Stimulated activated CD8-positive, alpha-beta memory T cell treated with anti-CD3 and anti-CD28 coated beads, Interleukin-4, amount 100 ng/mL, for 1 hour (primary cell): ENCODE measurements at places on chromosomes 7 and 10.

GRCh38 chr10:15427843-15428414 is 56.8 kb upstream of the FAM171A1 start:
- DNase-seq = no peak

- DNase-seq = no peak
These were observed 63.3 kb upstream of the PDLIM1 start for GRCh38 chr10:95354110-95354509.

DNA sequence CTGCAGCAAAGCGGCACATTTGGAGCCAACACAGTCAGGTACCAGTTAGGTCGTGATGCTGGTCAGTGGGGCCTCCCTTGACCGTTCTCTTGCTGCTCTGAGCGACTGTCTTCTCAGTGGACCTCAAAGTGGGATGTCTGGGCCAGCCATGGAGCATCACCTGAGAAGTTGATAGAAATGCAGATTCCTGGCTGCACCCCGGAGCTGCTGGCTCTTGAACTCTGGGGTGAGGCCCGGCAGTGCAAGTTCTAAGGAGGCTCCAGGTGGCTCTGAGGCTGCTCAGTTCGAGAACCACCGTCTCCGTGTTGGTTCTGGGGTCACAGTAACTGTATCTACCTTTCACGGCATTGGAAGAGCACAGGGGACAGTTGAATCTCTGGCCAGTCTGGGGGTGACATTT is 147.5 kb downstream of the WDR37 start:
- no peak for DNase-seq

DNA sequence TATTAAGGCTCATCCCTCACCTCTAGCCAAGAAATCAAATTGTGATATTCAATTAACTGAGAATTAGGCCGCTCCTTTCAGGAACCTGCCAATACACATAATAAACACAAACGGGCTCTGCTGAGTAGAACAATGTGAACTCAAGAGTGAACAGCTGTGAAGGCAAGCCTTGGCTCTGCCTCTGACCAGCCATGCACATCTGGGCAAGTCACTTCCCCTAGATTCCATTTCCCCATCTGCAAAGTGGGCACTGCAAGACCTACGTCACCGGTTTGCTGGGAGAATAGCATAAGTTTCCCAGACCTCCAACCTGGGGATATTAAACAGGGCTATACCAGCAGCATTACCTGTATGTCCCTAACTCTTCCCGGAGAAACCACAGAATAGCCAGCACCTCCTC is 355.2 kb downstream of the TNS3 start:
- no peak for DNase-seq

- peak; percentile 32 for DNase-seq
These were observed 1.8 kb downstream of the SMURF1 start for GRCh38 chr7:99141841-99142726.

GRCh38 chr10:122287570-122287969 is 16.5 kb downstream of the BTBD16 start:
- no peak for DNase-seq

- DNase-seq = no peak
These were observed 110.6 kb downstream of the ITGB8 start for GRCh38 chr7:20441346-20441745.

DNA sequence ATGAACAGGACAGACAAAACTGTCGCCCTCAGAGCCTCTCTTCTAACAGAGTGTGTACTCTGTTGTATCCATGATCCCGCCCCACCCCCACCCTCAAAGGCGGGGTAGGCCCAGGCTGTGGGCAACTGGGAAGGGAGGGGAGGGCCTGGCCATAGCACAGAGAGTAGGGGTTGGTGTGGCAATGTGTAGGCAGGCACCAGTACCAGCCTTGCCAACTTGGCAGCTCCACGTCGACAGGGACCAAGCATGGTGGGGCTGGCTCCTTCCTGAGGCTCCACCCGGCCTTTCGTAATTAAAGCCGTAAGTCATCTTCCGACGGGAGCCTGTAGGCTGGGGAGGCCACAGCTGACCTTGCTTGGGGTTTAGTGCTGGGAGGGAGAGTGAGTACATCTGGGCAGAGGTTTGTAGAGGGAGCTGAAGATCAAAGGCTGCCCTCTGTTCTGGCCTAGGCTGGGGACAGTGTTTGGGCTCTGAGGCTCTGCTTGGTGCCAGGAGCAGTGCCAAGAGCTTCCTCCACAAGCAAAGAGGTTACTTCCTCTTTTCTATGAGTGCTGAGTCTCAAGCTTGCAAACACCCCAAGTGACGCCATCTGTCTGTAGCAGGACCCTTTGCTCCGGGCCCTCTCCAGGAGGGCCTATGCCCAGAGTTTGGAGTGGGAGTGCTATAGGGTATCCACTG is 121.6 kb downstream of the C10orf105 start:
- DNase-seq = no peak

DNA sequence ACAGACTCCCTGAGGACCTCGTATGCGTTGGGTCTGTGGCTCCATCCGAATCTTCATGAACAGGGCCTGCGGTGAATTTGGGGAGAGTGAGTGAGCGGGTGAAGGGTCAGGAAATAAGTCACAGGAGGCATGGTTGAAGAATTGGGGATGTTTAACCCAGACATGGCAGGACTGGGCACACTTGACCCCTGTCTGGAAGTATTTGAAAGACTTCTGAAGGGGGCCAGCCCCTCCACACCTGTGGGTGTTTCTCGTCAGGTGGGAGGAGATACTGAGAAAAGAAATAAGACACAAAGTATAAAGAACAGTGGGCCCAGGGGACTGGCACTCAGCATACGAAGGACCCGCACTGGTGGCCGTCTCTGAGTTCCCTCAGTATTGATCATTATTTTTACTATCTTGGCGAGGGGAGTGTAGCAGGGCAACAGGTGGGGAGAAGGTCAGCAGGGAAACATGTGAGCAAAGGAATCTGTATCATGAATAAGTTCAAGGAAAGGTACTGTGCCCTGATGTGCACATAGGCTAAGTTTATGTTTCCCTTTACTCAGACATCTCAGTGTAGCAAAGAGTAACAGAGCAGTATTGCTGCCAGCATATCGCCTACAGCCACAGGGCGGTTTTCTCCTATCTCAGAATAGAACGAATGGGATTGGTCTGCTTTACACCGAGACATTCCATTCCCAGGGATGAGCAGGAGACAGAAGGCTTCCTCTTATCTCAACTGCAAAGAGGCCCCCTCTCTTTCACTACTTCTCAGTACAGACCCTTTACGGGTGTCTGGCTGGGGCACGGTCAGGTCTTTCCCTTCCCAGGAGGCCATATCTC is 38.2 kb upstream of the PFKFB3 start:
- DNase-seq = no peak

DNA sequence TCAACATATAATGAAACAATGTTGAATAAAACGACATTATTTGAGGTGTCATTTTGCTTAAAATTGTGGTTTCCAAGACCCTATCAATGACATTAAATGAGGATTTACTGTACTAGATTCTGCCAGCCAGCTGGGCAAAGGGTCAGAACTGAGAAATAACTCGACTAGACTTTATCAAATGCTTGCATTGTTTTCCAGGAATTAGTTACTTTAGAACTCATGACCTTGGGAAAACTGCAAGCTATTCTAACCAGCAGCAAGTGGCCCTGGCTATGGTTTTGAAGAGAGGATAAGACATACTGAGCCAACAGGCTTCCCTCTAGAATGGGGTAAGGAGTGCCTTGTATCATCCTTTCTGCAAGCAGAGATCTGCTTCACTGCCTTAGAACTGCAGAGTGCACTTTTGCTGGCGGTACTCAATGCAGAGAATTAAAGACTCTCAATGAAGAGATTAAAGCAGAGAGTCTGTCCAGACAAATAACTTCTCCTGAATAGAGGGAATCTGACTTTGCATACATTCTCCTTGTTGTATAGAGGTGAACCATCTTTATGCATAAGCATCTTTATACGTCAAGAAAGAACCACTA is 281.5 kb downstream of the ARL4A start:
- DNase-seq = no peak
